SK-N-DZ (cell line): ENCODE measurements at places on chromosomes 4 and X.
A peak's percentile ranks its signal among the peaks of the same experiment; 100 is the strongest.

GRCh38 chrX:100747703-100748102, 15.8 kb upstream of the SYTL4 start:
- no peak for DNase-seq

DNA sequence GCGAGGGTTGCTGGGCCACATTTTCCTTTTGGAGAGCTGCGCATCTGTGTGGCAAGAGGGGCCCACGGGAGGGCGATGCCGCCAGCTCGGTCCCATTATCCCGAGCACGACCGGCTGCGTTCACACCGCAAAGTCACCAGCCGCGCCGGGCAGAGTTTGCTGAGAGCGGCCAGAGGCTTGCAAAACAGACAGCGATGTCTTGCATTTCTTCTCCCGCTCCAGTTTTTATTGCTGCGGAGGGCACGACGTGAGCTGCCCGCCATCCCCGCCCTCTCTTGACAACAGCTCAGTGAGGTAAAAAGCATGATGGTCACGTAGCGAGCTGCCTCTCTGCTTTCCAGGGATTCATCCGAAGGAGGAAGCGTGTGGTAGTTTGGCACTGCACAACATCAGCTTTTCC, 102.1 kb upstream of the TENM3 start:
- no peak for DNase-seq

- no peak for DNase-seq
Measured at GRCh38 chr4:37475087-37475486, 211.1 kb downstream of the RELL1 start.

DNA sequence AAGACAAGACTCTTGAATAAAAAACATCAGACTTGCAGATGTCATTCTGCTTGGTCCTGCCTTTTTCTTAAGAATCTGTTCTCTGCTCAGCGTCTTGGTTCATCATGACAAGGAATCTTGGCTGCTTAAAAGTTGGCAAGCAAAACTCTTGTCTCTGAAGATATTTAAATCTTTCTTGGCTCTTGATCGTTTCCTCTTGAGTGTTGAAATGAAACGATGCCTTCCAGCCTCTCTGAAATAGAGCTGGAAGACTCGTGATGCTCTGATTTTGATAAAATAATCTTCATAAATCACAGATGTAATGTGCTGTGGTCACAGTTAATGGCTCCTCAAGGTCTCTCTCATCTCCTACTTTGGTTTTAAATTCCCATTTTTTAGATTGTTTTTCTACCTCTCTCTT, 39.9 kb upstream of the TMEM192 start:
- no peak for DNase-seq

GRCh38 chr4:102105983-102106382, 239.3 kb downstream of the SLC39A8 start:
- DNase-seq: no peak

GRCh38 chrX:2137882-2138281, 362.9 kb downstream of the DHRSX start:
- DNase-seq: no peak

DNA sequence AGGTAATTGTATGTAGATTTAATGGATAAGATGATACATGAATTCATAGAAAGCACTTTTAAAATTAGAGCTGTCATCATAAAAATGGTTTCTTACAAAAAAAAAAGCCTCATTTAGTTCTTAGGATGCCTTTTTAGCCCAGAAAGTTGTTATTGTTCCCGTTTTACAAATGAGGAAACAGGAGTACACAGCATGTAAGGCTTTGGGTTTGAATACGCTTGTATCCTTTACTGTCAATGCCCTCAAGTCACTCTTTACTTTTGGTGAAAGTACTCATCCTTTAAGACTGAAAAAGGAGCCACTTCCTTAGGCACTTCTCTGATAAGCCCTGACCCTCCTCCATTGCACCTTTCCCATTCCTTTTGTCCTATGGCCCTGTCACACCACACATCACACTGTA, 4.9 kb downstream of the EREG start:
- DNase-seq: no peak

- no peak for DNase-seq
Measured at GRCh38 chr4:185304541-185304940, 91.2 kb downstream of the LRP2BP start.

DNA sequence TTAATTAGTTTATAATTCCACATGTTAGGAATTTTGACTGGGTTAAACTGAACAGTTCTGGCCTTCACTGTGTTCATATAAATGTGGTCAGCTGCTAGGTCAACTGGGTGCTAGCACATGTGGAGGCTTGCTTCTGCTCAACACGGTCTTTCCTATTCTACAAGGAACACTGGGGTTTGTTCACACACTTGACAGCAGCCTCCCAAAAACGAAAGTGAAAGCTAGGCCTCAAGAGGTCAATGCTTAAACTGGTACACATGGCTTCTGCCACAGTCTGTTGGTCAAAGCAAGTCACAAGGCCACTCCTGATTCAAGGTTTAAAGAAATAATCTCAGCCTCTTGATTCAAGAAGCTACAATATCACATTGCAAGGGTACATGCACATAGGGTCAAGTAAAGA, 126.5 kb downstream of the QDPR start:
- DNase-seq: no peak

DNA sequence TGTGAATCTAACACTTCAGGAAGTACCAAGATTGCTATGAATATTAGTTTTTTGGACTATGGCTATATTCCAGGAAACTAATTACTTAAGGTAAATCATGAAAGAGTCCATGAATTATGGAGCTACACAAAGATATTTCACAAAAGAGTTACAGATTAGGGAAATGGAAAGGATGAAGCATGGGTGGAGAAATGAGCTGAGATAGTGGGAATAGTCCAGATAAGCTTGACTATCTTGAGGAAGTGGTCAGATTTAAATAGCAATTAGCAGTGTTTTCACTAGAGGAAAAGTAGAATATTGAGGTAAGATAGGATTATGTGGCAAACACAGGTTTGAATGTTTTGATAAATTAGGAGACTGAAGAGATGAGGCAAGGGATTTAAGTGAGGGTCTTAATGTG, 42.1 kb upstream of the C1GALT1C1 start:
- DNase-seq: no peak

DNA sequence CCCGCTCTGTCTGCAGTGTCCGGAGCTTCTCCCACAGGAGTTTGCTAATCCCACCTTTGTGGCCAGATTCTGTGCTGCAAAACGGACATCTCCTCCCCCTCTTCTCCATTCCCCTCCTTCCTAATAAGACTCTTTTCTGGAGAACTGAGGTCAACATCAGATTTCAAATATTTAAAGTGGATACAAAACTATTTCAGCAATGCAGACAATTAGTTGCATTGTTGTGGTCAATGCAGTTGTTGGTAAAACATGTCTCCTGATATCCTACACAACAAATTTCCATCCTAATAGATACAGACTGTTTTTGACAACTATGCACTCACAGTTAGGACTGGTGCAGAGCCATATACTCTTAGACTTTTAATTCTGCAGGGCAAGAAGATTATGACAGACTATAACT, 5.1 kb upstream of the MCUB start:
- DNase-seq: no peak

DNA sequence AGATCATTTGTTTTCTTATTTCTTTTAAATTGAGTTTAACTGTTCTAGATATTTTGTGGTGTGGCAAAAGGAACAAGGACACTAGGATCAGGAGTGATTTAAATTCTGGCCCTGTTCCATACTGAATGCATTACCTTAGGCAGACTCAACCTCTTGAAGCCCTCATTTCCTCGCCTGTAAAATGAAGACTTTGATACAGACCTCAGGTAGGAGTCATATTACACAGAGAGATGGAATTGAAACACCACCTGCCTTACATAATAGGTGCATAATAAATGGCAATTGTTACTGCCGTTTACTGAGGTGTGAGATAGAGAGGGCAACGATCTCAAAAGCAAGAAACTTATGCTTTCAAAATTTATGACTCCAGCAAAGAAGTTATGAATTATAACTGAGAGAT, 28.2 kb upstream of the RASSF6 start:
- no peak for DNase-seq

DNA sequence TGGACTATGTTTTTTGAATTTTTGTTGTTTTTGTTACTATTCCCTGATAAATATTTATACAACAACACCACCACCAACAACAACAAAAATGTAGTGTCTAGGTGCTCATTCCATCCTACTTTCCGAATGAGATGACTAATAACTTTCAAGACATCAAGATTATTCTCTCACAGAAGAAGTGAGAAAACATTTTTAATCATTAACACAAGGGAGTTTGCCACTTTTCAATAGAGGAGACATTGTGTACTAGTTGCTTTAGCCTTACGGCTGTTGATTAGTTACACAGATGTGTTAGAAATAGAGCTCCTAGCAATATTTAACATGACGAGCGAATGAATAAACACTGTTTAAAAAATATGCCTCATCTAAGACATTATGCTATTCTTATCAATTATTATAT, 898.8 kb downstream of the C4orf33 start:
- DNase-seq: no peak

DNA sequence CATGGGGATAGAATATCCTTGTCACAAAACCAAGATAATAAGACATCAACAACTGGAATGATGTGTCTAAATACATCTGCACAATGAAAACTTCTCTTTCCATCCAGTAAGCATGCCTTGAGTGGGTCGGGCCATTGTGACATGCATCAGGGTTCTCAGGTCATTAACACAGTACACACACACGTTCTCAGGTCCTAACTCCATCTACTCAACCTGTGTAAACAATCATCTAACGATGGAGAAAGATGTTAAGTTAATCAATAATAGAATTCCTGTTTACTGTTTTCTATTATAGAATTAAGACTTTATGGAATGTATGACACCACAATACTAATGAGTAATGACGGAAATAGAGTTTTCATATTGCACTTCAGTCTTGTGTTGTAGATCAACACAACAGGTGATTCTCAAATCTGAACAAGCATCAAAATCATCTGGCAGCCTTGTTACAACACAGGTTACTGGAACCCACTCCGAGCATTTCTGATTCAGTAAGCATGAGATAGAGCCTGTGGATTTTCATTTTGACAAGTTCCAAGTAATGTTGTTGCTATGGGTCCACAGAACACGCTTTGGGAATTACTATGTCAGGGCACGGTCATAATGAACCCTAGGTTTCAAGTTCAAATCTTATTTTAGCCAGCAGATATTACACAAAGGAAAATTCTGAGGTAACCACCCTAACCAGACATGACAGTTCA, 315.8 kb upstream of the TEX13C start:
- DNase-seq: no peak

GRCh38 chr4:55947912-55948725, 626 bp upstream of the CEP135 start:
- no peak for DNase-seq

DNA sequence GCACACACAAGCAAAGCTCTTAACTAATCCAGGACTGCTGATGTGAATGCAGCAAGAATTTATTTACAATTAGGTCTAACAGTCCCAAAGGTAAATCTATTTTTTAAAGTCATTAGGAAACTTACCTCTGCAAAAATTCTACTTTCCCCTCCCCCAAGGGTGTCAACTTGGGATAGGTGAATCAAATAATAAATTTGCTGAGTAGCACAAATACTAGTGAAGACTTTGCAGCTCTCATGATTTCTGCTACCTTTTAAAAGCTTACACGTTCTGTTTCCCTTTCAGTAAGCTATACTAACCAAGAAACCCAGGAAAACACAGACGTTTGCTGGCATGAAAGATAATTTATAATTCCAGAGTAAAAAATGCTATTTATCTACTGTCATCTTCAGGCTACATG, 296.6 kb upstream of the SLC7A11 start:
- no peak for DNase-seq

- DNase-seq: no peak
Measured at GRCh38 chr4:183165376-183165775, 66.3 kb downstream of the WWC2 start.

DNA sequence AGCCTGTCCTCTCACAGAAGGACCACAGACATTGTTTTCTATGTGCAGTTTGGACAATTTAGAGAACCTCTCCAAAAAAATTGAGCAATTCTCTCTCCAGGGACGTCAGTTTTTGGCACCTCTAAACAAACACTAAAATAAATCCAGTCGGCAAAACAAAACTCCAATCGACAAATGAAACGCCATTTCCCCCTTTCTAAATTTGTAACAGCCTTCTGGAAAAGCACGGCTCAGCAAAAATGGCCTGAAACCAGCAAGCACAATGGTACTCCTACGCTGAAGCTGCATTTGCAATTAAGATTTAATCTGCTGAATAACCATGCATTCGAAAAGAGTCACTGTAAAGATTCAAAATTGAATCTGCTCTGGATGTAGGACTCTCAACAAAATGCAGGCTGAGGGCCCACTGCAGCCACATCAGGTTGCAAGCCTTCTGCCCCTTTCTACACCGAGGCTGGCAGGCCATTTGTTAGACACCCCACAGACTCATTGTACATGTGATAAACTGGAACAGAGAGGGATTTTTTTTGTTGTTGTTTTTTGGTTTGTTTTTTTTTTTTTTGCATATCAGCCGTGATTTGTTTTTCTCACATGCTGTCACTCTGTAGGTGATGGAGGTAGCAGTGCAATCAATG, 79.9 kb upstream of the MAP3K15 start:
- DNase-seq: peak; percentile 1

GRCh38 chr4:1416051-1416947, 10.1 kb upstream of the NKX1-1 start:
- no peak for DNase-seq

GRCh38 chr4:10098780-10099160, 17.8 kb downstream of the WDR1 start:
- DNase-seq: no peak

GRCh38 chrX:74107666-74108065, 196.3 kb upstream of the ZCCHC13 start:
- no peak for DNase-seq

GRCh38 chr4:148170408-148171365, 271.5 kb downstream of the NR3C2 start:
- no peak for DNase-seq

- no peak for DNase-seq
Measured at GRCh38 chr4:36054694-36055422, 189.5 kb downstream of the ARAP2 start.

GRCh38 chrX:154509455-154509854, 6.6 kb downstream of the FAM3A start:
- DNase-seq: no peak
